ENCODE measurements at places on chromosomes 13 and 19.

- H3K27me3 ChIP-seq = no peaks in the 10 kb centered on the region
- no peaks in the 10 kb centered on the region for H3K4me1 ChIP-seq
- no peak overlapping the region for H3K27ac ChIP-seq
- DNase-seq = no peak
- H3K4me3 ChIP-seq = no peak overlapping the region
- H3K36me3 ChIP-seq = no peaks in the 10 kb centered on the region
Observed at GRCh38 chr13:78182813-78183212, 264.2 kb upstream of the EDNRB start.

DNA sequence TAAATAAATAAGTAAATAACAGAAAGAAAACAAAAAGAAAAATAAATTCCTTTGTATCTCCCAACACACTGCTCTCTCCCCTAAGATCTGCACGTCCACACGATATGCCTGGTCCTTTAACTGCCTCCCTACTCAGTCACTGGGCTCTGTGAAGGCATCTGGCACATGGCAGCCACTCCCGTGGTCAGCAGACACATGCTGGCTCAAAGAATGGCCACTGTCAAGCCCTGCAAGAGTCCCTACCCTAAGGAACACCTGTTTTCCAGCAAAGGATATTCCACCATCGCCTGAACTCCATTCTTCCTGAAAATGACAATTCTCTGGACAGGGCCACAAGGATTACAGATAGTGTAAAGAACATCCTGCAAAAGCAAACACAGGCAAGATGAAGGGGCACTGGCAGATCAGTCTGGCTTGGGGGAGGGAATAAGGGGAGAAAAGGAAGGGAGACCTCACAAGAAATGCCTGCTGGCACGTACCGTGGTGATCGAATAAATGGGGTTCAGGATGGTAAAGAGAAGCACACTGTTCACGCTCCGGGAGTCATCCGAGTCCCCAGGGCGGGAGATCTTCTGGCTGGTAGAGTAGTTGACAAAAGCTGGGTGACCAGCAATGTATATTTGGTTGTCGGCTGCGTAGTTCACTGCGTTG lies 4.3 kb downstream of the HNRNPL start:
- H3K27ac ChIP-seq = peak overlapping the region; percentile 42
- H3K4me3 ChIP-seq = no peak overlapping the region
- H3K36me3 ChIP-seq = peaks cover 74% of the 10 kb centered on the region
- H3K4me1 ChIP-seq = peaks cover 69% of the 10 kb centered on the region

- H3K4me1 ChIP-seq = no peaks in the 10 kb centered on the region
- H3K27ac ChIP-seq = no peak overlapping the region
- no peaks in the 10 kb centered on the region for H3K36me3 ChIP-seq
- H3K4me3 ChIP-seq = no peak overlapping the region
- H3K27me3 ChIP-seq = no peaks in the 10 kb centered on the region
Observed at GRCh38 chr13:77545626-77546412, 10.3 kb downstream of the SCEL start.

DNA sequence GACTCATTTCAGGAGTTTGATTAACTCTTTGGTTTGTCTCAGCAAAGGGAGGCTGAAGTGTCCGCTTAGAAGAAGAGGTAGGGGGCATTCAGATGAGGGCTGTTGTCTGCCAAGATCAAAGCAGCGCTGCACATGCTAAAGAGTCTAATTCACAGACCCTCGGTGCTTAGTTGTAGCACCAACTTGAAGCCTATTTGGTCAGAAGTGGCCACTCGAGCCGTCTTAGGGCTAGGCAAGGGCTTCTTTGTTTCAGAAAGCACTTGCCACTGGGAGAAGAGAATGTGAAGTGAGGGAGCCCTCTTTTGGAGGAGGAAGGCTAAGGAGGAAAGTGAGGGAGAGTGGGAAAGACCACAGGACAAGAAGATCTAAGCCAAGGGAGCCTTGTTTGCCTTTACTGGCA lies 313.4 kb upstream of the TMTC4 start:
- H3K4me3 ChIP-seq = no peak overlapping the region
- no peak for DNase-seq
- no peaks in the 10 kb centered on the region for H3K27me3 ChIP-seq
- no peaks in the 10 kb centered on the region for H3K36me3 ChIP-seq
- H3K27ac ChIP-seq = no peak overlapping the region

DNA sequence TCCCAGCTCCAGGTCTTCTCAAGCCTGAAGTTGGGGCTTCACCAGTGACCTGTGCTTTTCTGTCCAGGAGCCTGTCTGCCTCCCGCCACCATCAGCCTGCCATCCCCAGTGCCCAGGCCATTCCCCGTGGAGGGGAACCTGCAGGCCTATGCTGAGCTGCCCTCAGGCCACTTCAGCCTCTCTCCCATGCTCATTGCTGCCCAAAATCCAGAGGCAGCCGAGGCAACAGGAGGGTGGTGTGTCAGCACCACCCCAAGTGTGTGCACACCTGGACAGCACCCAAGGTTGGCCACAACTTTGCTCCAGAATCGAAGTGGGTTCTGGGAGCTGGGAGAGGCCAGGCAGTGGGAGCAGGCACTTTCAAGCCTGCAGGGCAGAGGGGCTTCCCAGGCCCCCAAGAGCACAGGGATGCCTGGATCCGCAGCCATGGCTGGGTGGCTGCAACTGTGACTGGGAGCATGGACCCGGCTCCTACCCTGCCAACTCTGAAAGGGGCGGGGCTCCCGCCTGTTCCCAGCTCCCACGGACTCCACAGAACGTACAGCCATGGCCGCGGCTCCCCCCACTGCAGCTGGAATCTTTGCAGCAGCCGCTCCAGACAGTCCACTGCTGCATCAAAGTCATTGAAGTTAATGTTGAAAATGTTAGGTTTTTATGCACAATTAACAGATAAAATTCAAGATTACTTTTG lies 1747.0 kb downstream of the OLFM4 start:
- no peaks in the 10 kb centered on the region for H3K27me3 ChIP-seq
- DNase-seq = no peak
- H3K4me3 ChIP-seq = no peak overlapping the region

GRCh38 chr19:15479391-15480345 lies at the start of gene PGLYRP2:
TSS of gene PGLYRP2 (minus strand) at chr19:15479501. CDS start at chr19:15479371, 130 bp downstream.
- no peak within 1 kb of the TSS for H3K4me3 ChIP-seq
- no peaks in the 10 kb centered on the region for H3K4me1 ChIP-seq
- no peaks in the 10 kb centered on the region for H3K36me3 ChIP-seq
- DNase-seq = no peak
- H3K27me3 ChIP-seq = no peaks in the 10 kb centered on the region

GRCh38 chr13:62483774-62484173 lies 1068.1 kb upstream of the PCDH20 start:
- no peak for DNase-seq
- no peak overlapping the region for H3K4me3 ChIP-seq

- H3K4me1 ChIP-seq = peaks cover 3% of the 10 kb centered on the region
- no peak overlapping the region for H3K27ac ChIP-seq
- no peak for DNase-seq
- no peak overlapping the region for H3K4me3 ChIP-seq
Observed at GRCh38 chr13:48436661-48437288, 23.9 kb upstream of the LPAR6 start.

- H3K4me3 ChIP-seq = no peak overlapping the region
- H3K4me1 ChIP-seq = no peaks in the 10 kb centered on the region
- no peak overlapping the region for H3K27ac ChIP-seq
- H3K27me3 ChIP-seq = no peaks in the 10 kb centered on the region
- no peaks in the 10 kb centered on the region for H3K36me3 ChIP-seq
- DNase-seq = no peak
Observed at GRCh38 chr13:52711286-52711685, 28.3 kb downstream of the CNMD start.

- H3K4me3 ChIP-seq = no peak overlapping the region
- H3K27ac ChIP-seq = peak overlapping the region; percentile 44
- no peaks in the 10 kb centered on the region for H3K4me1 ChIP-seq
- no peaks in the 10 kb centered on the region for H3K27me3 ChIP-seq
- no peaks in the 10 kb centered on the region for H3K36me3 ChIP-seq
- DNase-seq = no peak
Observed at GRCh38 chr13:80011448-80012212, 329.3 kb downstream of the SPRY2 start.

DNA sequence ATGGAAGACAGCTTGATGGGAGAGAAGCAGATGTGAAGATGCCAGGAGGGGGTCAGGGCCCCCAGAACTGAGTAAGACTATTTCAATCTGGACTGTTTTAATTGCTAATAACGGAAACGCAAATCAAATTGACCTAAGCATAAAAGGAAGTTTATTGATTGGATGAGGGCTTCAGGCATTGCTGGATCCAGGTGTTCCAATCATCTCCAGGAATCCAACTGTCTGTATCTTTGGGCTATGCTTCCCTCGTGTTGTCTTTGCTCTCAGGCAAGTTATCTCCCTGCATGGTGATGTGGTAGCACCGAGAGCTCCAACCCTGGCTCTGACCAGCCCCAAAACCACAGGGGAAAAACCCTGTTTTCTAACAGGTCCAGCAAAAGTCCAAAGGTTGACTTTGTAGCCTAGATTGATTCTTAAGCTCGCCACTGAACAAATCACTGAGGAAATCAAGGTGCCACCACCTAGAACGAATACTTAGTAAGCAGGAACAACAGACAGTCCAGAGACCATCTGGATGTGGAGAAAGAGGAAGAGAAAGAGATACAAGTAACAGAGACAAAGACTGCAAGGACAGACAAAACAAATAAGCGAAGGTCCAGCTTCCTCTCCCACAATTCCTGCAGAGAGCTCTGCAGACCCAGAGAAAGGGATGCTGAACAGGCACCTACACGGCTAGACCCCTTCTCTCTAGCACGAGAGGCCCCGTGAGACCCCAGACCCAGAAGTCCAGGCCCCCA lies 1.2 kb upstream of the C19orf81 start:
- no peak for DNase-seq
- no peaks in the 10 kb centered on the region for H3K4me1 ChIP-seq
- no peaks in the 10 kb centered on the region for H3K36me3 ChIP-seq
- no peak overlapping the region for H3K27ac ChIP-seq
- H3K4me3 ChIP-seq = no peak overlapping the region
- H3K27me3 ChIP-seq = peaks cover 2% of the 10 kb centered on the region

DNA sequence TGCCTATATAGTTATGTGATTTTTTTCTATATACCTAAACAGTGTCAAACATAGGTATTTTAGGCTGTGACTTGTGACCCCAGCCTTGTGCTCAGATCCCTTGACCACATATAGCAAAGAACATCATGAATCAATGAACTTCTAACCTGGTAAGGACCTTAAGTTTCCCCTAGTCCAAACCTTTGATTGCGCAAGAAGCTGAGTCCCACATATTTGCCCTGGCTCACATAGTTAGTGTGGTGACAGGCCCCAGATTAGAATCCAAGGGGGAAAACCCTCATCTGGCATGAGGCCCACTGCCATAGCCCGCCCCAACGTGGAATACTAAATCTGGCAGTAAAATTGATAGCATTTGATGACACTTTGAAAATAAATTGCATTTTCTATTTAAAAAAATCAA lies 171.8 kb downstream of the MZT1 start:
- no peaks in the 10 kb centered on the region for H3K27me3 ChIP-seq
- H3K4me3 ChIP-seq = no peak overlapping the region
- no peaks in the 10 kb centered on the region for H3K4me1 ChIP-seq
- no peaks in the 10 kb centered on the region for H3K36me3 ChIP-seq

- no peaks in the 10 kb centered on the region for H3K4me1 ChIP-seq
- no peaks in the 10 kb centered on the region for H3K36me3 ChIP-seq
- no peaks in the 10 kb centered on the region for H3K27me3 ChIP-seq
- peak overlapping the region; percentile 19 for H3K27ac ChIP-seq
- no peak for DNase-seq
Observed at GRCh38 chr13:30856005-30856790, 49.9 kb upstream of the MEDAG start.

DNA sequence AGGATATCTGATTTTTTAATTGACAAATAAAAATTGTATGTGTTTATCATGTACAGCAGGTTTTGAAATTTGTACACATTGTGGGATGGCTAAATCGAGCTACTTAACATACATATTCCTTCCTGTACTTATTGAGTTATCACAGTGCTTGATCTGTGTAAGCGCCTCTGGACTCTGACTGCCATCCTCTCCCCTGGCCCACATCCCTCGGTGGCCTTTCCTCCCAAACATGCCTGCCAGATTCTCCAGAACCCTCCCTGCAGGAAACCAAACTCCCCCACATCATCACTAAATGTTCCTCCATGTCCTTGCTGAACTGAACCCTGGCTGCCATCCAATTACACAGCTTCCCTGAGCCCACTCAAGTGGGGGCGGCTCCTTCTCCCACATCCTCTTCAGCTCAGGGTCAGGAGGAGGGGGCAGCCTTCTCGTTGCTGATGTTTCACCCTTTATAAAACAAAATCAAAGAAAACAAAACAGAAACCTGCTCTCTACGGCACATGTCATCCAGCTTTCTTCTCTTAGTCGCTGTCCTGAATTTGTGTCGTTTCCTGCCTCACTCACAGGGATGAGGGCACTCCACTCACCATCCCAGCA lies 97.1 kb upstream of the SPATA13 start:
- no peaks in the 10 kb centered on the region for H3K27me3 ChIP-seq
- DNase-seq = no peak
- H3K4me3 ChIP-seq = no peak overlapping the region
- no peak overlapping the region for H3K27ac ChIP-seq
- no peaks in the 10 kb centered on the region for H3K4me1 ChIP-seq

GRCh38 chr13:111140562-111141105 lies 25.5 kb downstream of the ARHGEF7 start:
- DNase-seq = no peak
- no peaks in the 10 kb centered on the region for H3K36me3 ChIP-seq
- H3K4me1 ChIP-seq = no peaks in the 10 kb centered on the region
- H3K27ac ChIP-seq = no peak overlapping the region
- no peaks in the 10 kb centered on the region for H3K27me3 ChIP-seq

- H3K36me3 ChIP-seq = no peaks in the 10 kb centered on the region
- DNase-seq = no peak
- no peaks in the 10 kb centered on the region for H3K4me1 ChIP-seq
- H3K27me3 ChIP-seq = no peaks in the 10 kb centered on the region
Observed at GRCh38 chr13:47474326-47474725, 526.7 kb downstream of the SUCLA2 start.

GRCh38 chr19:374183-374885 lies 29.7 kb upstream of the MIER2 start:
- no peaks in the 10 kb centered on the region for H3K36me3 ChIP-seq
- H3K4me1 ChIP-seq = no peaks in the 10 kb centered on the region
- no peak overlapping the region for H3K27ac ChIP-seq
- H3K4me3 ChIP-seq = no peak overlapping the region
- no peaks in the 10 kb centered on the region for H3K27me3 ChIP-seq

DNA sequence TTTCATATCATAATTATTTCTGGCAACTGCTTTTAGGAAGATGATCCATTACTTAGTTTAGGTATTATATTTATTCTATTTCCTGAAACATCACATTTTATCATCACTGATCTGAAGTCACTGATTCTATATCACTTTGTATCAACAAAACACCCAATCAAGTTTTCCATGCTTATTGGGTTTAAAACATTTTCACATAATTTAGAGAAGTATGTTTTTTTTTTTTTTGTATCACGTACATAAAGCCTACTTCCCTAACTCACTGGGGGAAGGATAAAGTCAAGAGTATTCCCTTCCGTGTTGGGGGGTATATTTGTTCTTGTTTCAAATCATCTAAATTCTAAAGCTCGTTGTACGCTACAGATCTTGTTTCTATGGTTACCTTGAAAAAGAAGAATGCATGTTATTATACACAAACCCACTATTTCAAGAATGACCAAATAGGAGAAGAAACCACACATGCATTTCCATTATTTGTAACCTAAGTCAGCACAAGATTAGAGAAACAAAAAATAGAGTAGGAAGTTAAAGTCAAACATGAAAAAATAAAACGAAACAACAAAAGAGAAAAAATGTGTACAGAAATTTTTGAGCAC lies 637.2 kb upstream of the MIR17HG start:
- H3K36me3 ChIP-seq = no peaks in the 10 kb centered on the region
- H3K27ac ChIP-seq = no peak overlapping the region
- no peaks in the 10 kb centered on the region for H3K4me1 ChIP-seq
- no peak for DNase-seq

GRCh38 chr13:96822895-96823294 lies 171.4 kb downstream of the OXGR1 start:
- H3K27ac ChIP-seq = no peak overlapping the region
- no peak for DNase-seq
- H3K27me3 ChIP-seq = no peaks in the 10 kb centered on the region
- no peak overlapping the region for H3K4me3 ChIP-seq
- H3K4me1 ChIP-seq = no peaks in the 10 kb centered on the region
- no peaks in the 10 kb centered on the region for H3K36me3 ChIP-seq
